ENCODE measurements at places on chromosomes 6 and 20.

GRCh38 chr6:69129046-69129445, 494.0 kb downstream of the ADGRB3 start:
- DNase-seq: no peak

DNA sequence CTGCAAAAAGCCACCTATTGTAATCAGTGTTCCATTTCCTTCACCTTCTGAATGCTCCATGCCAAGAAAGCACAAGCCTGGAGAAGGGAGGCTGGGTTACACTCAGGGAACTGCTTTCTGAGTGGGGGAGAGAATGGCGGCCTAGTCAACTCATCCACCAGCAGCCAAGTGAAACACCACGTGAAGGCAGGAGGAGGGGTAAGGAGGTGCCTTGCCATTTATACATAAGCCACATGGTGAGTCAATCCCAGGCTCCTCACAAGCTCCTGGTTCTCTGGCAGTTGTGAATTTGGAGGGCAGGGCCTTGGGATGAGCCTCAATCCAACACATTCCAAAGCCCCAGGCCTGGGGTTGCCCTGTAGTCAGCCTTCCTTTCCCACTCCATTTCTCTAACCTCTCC, 149.4 kb downstream of the CD24 start:
- DNase-seq: no peak

DNA sequence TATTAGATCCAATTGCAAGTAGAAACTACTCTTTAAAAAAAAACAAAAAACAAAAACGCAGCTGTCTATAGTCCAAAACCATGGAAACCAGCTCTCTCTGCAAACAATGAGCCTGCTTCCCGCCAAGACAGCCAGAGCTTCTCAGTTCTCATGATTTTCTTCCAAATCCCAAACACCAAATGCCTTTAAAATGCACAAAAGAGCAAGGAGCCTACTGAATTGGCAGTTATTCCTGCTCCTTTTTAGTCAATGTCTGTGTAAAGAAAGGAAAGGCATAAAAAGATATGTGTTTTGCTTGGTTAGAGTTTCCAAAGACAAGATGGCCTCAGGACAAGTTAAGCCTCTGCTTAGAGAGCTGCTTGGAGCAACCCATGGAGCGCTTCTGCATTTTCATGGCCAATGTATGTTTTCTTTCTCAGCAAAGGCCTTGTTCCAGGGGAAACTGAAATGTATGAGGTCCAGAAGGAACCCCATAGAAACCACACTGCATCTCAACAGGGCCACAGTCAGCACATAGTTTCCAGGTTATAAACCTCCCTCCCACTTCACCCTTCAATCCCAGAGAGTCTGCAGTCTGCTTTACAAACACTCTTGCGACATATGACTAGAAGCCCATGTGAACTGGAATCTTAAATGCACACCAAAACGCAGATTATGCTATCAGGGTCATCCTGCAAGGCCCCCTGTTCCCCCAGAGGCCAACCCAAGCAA, 209.3 kb upstream of the TAB2 start:
- no peak for DNase-seq

DNA sequence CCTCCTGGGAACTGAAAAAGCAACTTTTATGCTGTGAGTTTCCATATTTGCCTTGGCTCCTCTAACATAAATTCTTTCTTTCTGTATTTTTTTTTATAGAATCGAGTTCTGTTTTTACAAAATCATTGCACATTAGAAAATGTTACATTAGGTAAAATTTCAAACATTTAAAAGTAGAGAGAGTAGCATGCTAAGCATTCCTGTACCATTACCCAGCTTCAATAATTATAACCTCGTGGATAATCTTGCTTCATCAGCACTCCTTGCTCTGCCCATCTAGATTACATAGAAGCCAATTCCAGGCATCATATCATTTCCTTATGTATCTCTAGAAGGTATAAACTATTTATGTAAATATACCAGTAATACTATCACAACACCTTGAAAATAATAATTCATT, 15.4 kb upstream of the FBXO30 start:
- no peak for DNase-seq

DNA sequence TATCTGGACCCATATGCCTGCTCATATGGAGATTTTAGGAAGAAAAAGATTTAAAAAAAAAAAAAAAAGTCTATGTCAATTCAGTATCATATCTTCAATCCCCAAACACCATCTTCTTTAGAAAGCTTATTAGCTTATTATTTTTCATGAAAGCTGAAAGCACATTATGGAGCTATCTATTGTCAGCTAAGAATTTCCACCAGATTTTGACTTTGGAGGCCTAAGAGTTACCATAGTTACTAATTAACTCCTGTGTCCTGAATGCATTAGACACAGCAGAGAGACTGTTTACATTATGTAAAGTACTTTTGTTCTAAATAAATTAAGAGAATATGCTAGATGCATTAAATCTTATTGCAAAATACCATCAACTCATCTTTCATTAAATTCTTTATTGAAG, 255.5 kb upstream of the NRSN1 start:
- DNase-seq: no peak

- no peak for DNase-seq
Observed at GRCh38 chr6:21537637-21538036, 55.9 kb upstream of the SOX4 start.

DNA sequence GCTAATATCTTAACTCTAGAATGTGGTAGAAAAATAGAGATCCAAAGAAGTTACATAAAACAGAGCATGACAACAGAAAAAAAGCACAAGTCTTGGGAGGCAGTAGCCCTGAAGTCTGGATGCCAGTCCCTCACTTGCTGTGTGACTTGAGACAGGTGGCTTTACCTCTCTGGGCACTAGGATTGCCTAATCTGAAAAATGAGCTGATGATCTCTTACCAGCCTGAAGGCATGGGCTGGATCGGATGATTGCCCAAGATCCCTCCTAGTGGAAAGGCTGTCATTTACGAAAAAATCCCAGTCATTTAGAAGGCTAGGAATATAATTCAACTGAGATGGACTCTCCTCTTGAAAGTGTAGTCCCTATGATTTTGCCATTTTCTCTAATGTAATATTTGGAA, 10.9 kb upstream of the GCM1 start:
- DNase-seq: no peak

DNA sequence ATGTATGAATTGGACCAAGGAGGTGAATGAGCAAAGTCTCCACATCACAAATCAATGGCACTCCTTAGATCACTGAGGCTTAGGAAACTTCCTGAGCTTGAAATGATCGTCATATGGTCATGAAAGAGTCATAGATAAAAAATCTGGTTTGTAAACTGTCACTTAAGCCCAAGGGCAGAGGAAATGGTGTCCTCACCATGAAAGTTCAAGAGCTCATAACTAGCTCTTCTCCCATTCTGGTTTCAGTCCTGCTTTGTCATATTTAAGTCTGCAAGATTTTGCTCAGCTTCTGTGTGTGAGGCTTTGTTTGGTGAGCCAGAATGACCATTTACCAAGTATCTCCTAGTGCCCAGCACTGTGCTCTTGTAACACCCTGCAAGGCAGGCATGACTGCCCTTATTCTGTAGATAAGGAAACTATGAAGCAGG, 60.5 kb downstream of the GJA10 start:
- DNase-seq: no peak

DNA sequence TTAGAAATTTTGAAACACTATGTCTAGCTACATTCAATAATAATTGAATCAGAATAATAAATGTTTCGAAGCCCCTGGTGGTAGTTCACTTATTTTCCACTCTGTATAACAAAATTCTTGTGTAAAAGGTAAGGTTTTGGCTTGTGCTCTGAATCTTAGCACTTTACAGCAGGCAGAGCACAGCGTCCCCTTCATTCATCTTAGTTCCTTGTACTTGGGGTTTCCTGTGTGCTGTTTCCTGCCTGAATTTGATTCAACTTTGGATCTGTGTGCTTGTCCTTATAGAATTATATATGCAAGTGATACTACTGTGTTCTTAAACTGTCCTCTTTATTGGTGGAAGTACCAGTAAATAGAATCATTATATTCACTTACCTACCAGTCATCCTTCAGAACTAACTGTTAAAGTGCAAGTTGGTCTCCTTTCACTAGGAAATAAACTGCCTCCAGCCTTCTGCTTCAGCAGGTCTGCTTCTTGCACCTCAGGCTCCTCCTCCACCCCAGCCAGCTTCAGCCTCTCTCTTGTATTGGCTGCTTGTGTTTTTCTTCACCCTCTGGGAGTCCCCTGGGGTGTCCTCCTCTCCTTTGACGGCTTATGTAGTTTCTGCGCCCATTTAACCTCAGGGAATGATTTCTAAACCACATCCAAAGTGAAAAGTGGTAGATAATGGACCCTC, 28.8 kb upstream of the TULP4 start:
- DNase-seq: no peak
